ENCODE measurements at places on chromosomes 7 and 10. TPM values are rescaled to one million over a fixed set of nuclear protein-coding genes. Genes with fewer than 3 reads are reported as not detected.

GRCh38 chr10:123831259-123831658 is 60.3 kb downstream of the CPXM2 start:
- DNase-seq, result no peak

GRCh38 chr10:31769564-31769963 is 159.1 kb downstream of the ARHGAP12 start:
- no peak for DNase-seq

- DNase-seq, result no peak
Measured at GRCh38 chr7:136128050-136128449, 150.9 kb upstream of the MTPN start.

GRCh38 chr10:44312401-44312800 is 72.5 kb downstream of the CXCL12 start:
- no peak for DNase-seq

- no peak for DNase-seq
Measured at GRCh38 chr7:88147949-88148348, 71.9 kb downstream of the SRI start.

DNA sequence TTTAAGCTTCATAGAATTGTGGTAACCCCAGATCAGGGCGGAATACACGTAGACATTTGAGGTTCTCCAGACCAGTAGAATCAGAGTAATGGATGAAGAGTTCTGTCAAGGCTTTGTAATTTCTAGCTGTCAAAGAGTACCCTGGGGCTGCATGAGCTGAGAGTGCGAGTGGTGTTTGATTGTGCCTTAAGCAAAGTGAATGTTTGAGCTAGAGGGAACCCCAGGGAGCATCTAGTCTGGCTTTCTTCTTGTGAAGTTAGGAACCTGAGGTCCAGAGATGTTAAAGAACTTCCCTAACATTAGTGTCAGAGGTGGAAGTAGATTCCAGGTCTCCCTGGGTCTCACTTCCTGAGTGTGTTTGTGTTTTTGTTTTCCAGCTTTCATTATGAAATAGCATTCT is 212.3 kb upstream of the FZD1 start:
- DNase-seq, result no peak

The VSTM2A gene
- total RNA-seq, result not detected

DNA sequence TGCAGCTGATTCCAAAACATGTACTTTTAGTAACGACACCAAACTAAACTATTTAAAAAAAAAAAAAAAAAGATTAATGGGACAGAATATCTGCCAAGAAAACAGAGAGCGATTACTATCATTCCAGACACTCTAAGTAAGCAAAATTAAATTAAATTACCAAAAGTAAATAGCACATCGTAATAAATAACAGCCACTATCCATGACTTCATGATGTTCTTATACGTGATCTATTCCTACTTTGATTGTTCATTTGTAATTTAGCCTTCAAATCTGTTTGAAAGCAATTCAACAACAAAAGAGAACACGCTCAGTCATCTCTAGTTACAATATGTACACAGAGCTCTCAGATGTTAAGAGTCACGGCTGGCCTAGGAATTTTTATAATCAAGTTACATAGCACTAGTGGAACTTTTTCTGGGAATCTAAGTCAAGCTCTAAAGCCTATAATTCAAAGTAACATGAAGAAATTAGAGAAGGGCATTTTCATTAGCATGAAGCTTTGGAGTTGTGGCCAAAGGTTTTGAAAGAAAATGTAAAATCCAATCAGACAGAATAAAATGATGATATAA is 241.7 kb upstream of the NEBL start:
- DNase-seq, result no peak

The CALCR gene
- not detected for total RNA-seq

GRCh38 chr7:43877968-43878864 is 8.9 kb upstream of the MRPS24 start:
- no peak for DNase-seq

DNA sequence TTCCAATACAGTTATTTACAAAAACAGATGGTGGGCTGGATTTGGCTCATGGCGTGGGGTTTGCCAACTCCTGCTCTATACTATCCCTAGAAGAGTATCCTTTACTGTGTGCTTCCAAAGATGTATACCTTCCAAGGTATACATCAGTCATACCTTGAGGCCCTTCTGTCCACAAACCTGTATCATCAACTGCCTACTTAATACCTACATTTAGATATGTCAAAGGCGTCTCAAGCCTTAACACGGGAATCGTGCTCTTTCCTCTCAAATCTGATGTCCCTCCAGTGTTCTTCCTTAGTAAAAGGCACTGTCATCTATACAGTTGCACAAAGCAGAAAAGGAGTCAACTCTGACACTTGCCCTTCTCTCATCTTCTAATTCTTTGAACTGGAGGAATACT is 36.9 kb downstream of the NAMPT start:
- DNase-seq, result no peak

Data from activated CD4-positive, alpha-beta T cell treated with anti-CD3 and anti-CD28 coated beads, Interleukin-2, amount 10 ng/mL, durations not matched to agents 7 days and 5 days (primary cell).